ENCODE measurements at places on chromosomes 1 and 21.

- DNase-seq = peak; percentile 78
Observed at GRCh38 chr1:55215194-55216021, at the start of gene USP24. USP24 (minus strand) TSS chr1:55215364; CDS start chr1:55215113, 251 bp downstream.

- no peak for DNase-seq
Observed at GRCh38 chr1:148379170-148379500, 104.0 kb downstream of the PPIAL4G start.

- no peak for DNase-seq
Observed at GRCh38 chr1:242432491-242433095, 91.9 kb downstream of the PLD5 start.

- no peak for DNase-seq
Observed at GRCh38 chr1:209742409-209743144, 13.3 kb upstream of the TRAF3IP3 start.

GRCh38 chr21:29267666-29268065 is 31.1 kb upstream of the BACH1 start:
- DNase-seq = no peak

DNA sequence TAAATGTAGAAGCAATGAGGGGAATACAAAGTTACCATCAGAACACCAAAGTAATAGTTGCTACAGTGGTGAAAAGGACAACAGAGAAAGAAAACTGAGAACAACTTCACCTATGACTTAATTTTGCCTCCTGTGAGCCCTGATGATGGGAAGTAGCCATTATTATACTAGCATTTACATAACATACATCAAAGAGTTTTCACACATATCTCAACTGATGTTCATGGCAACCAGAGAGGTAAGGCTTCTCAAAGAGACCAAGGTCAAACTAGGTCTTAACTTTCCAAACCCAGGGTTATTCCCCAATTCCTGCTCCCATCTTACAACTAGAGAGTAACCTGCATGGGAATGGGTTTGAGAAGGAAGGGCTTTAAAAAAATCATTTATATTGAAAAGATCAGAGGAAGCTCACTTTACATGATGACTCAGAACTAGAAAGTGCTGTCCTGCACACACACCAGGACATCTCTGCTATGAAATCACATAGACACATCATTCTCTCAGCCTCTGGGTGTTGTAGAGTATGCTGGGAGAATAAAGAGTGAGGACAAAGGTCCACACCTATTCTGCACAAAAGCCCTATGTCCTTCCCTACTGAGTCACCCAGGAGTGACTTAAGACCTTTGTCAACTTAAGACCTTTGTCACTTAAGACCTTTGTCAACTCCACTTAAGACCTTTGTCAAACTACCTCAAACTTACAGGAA is 179.7 kb downstream of the TNFSF18 start:
- no peak for DNase-seq

DNA sequence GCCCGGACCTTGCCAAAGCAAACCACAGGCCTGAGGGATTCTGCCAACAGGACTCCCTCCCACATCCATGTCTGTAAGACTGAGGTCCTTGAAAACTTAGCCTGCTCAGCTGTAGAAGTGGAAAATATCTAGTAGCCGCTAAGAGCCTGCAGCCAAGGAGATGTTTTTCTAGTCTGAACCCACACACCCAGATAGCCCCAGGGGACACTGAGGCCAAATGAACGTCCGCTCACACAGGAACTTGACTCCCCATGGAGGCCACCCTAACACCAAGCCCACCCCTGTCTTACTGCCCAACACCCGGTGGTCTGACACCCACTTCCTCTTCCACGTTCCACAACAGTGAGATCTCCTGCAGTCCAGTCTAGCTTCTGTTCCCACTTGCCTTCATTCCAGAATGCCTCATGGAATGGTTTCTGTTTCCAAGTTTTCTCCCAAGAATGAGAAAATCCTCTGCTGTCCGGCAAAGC is 174.8 kb downstream of the PLPP3 start:
- DNase-seq = no peak

DNA sequence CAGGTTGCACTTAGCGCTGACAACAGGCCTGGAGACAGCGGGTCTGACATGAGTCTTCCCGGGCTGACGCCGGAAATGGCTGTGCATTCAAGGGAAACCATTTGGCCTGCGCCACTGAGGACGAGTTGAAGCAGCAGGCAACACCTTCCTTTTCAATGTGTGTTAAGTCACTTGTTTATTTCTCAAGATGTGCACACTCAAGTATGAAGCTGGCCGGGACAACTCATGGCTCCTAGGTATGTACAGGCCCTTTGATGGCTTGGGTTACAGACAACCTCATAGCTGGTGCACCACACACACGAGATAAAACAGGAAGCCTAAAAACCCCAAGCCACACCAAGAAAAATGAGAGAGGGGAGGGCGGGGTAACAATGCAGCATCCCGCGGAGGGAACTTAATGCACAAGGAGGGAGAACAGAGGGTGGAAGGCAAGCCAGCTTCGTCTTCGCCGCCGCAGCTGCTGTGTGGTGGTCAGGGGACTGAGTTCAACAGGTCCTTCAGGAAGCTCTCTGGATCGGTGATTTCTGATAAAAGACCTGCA is 118.0 kb upstream of the IFFO2 start:
- DNase-seq = no peak

DNA sequence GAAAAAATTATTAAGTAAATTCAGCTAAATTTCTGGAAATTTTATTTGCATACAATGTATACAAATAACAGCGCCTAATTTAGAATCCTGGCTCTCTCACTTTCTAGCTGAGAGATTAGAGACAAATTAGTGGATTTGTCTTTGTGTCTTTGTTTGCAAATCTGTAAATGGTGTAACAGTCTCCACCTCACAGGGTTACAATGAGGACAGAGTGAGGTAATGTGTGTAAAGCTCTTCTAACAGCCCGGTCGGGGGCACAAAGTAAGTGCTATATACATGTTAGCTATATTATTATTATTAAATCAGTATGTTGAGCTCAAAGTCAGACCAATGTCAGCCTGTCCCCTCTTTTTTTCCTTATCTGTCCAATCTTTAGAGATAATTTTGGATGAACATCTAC is 5.0 kb upstream of the ADAMTSL4 start:
- DNase-seq = no peak

DNA sequence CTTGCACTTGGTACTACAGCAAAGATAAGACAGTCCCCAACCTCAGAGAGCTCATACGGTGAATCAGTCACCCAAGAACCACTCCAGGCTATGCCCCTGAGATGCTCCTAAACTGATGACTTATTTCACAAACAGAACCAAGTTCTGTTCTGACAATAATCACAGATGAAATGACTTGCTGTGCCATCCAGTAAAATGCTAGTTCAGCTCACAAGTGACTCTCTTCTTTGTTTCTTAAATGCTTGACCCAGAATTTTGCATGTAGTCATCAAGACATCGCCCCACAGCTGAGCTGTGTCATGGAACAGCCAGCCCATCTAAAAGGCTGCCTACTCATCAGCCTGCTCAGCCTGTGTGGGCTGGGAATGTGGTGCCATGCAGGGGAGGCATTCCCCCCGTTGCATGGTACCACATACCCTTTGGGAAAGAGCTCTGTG is 6.1 kb upstream of the SLC19A2 start:
- no peak for DNase-seq

DNA sequence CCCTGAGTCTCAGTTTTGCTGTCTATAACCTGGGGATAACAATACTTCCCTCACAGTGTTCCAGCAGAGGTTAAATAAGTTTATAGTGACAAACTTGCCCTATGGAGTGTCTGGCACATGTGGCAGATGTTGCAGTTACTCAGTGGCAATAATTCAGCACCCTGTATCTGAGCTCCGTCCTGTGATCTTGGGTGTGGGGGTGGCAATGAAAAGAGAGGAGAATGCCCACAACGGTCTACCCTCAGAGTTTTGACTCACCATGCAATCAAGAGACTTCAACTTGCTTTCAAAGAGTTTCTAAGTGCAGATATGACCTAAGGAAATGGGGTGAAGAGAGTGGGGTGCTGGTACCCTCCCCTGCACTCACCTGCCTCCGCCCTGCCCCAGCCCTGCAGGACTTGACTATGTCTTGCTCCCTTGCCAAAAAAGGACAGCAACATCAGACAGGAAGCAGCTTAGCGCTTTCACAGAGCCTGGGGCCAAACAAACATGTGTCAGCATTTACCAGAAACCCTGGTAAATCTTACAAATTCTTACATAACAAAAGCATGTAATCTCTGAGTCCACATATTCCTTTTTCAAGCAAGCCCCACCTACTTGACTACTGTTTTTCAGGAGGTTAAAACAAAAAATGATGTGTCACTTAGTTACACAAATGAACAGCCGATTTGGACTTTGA is 185.1 kb upstream of the CAMK1G start:
- no peak for DNase-seq

- no peak for DNase-seq
Observed at GRCh38 chr1:234004591-234004990, 100.1 kb downstream of the SLC35F3 start.

- DNase-seq = no peak
Observed at GRCh38 chr1:234315091-234315541, 58.1 kb upstream of the COA6 start.

- no peak for DNase-seq
Observed at GRCh38 chr1:59730759-59731478, 83.8 kb upstream of the HOOK1 start.

GRCh38 chr1:206590025-206590758 is 22.1 kb downstream of the EIF2D start:
- no peak for DNase-seq

- no peak for DNase-seq
Observed at GRCh38 chr1:108718927-108719655, 6.4 kb downstream of the FNDC7 start.

- DNase-seq = no peak
Observed at GRCh38 chr1:117336088-117336817, 31.0 kb upstream of the MAN1A2 start.

- no peak for DNase-seq
Observed at GRCh38 chr1:182374101-182374834, 17.3 kb downstream of the GLUL start.

DNA sequence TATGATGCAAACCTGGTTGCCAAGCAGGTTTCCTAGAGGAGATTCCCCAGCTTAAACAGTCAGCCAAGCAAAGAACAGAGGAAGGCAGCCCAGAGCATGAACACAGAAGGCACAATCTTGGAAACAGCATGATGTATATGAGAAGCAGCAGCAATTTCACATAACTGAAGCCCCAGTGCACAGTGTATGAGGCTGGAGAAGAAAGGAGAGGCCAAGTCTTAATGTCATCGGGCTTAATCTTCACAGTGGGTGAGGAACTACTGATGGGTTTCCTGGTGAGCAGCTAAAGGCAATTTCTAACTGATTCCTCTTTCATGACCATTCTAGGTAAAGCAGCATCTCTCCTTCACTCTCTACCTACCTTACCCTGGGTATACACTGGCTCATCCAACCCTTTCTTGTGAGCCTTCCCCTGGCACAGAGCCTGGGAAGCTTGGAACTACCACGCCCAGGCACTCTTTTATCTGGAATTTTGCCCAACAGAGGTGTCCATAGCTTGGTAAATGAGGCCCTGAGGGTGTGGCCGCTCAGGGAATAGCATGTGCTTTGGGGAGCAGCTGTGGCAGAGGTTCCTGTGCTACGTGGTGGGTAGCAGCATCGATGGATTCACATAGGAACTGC is 22.0 kb downstream of the FYB2 start:
- no peak for DNase-seq

DNA sequence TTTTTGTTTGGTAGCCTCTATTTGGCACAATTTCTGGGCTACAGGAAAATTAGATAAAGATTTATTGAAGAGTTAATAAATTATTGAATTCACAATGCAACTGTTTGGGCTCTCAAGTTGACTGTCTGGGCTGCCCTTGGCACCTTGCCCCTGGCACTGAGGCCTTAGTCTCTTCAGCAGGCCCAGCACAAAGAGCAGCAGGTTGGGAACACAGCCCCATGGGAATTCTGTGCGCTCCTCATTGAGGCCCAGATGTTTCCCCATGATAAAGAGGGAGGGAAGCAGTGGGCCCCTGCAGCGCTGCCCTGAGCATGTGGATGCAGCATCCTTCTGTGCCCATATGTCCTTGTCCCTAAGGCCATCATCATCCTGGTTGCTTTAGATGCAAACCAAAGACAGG is 2.9 kb downstream of the CRNN start:
- no peak for DNase-seq

DNA sequence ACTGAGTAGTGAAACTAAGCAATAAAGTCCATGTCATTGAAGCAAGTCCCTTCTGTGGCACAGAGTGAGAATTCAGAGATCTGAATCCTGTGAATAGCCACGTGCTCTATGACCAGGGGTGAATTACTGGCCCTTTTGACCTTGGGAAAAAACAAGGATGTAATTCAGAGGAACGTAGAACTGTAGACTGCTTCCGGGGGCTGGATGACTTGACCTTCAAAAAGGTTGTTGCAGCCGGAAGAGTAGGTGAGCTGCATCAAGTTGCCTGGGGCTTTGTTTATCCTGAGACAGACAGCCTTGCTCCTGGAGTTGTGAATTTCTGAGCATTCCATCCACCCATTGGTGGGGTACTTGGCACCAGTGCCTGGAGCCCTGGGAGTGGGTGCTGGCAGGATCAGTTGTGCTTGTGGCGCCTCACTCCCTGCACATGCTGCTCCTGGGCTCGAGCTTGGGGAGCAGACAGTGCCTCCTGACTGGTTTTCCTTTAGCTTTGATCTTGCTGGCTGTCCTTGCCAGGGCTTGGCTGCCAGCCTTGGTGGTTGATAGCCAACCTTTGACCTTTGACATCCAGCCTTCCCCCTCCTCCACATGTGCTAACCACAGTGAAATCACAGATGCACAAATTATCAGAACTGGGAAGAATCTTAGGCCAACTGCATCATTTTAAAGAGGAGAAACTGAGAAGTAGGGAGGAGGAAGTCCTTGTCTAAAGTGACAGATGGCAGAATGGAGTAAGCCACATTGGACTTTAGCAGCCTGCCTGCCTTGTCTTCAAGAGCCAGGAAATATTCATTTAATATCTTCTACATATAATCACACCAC is 16.2 kb upstream of the MYOG start:
- no peak for DNase-seq

GRCh38 chr1:169368406-169368769 is 393 bp downstream of the BLZF1 start:
- peak; percentile 9 for DNase-seq

- DNase-seq = no peak
Observed at GRCh38 chr1:59113876-59114457, 182.9 kb upstream of the FGGY start.
